Common myeloid progenitor, CD34-positive (primary cell): ENCODE measurements at places on chromosomes 11 and 22.

DNA sequence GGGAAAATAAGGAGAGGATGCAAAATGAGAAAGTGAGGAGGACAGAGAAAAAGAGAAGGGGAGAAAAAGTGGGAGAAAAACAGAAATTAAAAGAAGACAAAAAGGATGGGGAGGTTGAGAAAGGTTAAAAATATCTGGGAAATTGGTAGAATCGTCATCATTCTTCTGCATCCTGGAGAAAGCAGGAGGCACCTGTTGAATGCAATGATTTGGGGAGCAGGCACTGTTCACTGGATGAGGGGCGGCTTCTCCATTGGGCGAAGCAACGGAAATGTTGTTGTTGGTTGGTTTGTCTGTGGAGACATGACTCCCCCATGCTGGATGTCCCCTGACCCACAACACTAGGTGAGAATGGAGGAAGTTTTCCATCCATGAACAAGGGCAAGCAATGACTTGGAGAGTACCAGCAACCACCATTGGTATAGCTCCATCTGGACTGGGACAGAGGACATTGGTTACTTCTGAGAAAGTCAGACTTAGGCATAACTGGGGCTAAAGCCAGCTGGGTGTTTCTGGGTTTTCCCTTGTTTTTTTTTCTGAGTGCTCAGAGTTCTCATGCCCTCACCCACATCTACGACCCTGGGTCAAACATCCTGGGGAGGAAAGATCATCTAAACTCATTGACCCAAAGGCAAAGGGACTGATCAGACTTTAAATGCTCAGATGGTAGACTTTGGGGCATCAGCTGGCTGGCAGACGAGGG, 11.9 kb upstream of the CD44 start:
- DNase-seq = no peak

DNA sequence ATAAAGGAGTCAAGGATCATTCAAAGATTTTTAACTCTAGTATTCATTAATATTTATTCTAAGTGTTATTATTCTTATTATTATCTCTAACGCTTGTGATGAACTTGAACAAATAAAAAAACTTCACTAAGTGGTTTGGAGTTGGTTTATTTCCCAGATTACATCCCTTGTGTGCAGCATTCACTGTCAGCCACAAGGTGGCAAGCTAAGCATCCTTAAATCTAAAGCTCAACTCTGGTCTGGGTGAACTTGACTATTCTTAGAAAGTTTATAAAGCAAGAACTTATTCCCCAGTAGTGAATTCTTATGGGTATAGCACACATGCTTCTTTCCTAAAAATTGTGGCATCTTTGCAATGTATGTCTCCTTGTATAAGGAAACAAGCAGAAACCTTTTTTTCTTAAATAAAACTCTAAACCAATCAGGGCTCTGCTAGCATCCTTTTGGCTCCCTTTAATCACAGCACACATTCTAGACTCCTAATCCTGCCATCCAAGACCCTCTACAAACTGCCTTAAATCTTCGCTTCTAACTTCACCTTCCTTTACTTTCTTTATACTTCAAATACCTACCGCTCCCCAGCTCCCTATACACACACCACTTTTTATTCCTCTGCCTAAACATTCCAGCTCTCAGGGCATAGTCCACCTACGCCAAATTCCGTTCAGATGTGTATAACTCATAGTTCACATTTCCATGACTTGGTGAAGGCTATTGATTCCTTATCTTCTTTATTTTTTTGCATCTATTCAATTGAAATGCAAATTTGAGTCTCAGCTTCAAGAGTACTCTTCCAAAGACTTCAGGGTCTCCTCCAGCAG, 1068.8 kb downstream of the DLG2 start:
- DNase-seq = peak; percentile 76

- DNase-seq = no peak
Observed at GRCh38 chr22:35615156-35615555, 2.0 kb downstream of the MB start.

GRCh38 chr11:93080146-93080759, 110.8 kb downstream of the MTNR1B start:
- no peak for DNase-seq

GRCh38 chr11:127182586-127183203, 182.1 kb upstream of the KIRREL3 start:
- DNase-seq = no peak
